Fibroblast of pulmonary artery (primary cell): ENCODE measurements at places on chromosomes 3 and 15.

GRCh38 chr3:97579365-97579764 lies 185.2 kb upstream of the ARL6 start:
- no peak for DNase-seq

DNA sequence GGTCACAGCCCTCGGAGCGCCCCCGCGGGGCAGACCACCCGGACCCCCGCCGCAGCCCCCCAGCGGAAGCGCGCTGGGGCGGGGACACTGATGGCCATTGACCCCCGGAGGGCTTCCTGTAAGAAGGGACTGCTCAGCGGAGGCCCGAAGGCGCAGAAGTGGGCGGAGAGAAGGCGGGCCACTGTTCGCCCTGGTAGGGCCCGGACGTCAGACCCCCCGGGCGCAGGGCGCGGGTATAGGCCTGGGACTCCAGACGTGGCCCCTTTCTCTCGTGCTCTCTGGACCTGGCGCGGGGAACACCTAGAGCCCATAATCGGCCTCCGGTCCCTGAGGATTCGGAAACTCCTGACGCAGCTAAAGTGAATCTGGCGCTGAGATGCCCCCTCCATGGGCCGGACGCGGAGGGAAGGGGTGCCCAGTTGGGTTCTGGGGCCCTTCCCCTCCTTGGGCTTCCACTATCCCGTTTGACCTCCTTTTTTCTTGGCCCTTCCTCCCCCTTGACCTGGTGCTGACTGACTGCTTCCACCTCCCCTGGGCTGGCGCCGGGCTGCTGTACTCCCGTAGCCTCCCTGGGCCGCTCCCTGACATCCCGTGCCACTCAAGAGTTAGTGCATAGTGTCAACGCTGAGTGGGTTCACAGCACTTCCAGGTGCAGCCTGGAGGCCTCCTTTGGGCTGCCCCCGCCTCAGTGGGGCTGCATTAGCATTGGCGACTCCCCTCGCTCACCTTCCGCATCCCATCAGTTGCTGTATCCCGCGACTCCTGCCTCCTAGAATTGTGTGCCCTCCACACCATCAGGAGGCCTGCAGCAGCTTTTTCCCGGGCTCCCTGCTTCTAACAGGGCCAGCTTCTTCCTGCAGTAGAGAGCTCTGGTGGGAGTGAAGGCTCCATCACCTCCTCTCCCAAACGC lies 694 bp downstream of the ABTB1 start:
- DNase-seq: peak; percentile 56

DNA sequence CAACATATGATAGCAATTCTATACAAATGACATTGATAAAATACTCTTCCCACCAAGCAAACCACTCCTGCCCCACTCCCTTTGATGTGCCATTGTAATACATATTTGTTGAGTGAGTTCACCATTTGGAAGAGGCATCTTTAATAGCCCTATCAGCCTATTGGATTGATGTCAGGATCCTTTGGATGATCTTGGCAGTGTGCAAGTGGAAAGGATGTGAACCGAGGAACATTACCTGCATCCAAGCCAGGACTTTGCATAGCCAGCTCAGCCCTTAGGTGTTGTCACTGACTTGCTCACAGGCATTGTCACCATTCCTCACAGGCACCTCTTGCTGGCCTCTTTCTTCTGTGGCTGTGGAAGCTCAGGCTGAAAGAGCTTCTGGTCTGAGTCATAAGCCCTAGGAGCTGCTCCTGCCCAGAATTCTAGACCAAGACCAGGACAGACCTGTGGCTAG lies 16.5 kb upstream of the TIMP4 start:
- peak; percentile 41 for DNase-seq

DNA sequence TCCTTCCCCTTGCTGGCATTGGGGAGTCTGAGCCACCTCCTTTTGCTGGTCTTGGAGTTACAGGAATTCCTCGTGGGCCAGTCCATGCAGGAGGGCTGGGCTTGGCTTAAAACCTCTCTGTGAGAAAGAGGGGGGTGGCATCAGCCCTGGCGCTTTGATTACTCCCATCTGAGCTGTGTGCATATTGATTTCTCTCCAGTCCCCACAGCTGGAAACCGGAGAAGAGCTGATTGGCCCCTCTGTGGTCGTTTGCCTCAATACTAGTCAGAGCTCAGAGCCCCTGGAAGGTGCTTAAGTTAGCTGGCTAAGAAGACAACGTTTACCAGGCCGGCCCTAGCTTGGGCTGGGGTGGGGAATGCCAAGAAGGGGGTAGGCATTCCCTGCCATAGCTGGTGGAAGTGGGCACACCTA lies 4.0 kb upstream of the RASGRF1 start:
- no peak for DNase-seq

- DNase-seq: peak; percentile 57
Observed at GRCh38 chr15:100221471-100222348, 120.1 kb downstream of the ADAMTS17 start.

DNA sequence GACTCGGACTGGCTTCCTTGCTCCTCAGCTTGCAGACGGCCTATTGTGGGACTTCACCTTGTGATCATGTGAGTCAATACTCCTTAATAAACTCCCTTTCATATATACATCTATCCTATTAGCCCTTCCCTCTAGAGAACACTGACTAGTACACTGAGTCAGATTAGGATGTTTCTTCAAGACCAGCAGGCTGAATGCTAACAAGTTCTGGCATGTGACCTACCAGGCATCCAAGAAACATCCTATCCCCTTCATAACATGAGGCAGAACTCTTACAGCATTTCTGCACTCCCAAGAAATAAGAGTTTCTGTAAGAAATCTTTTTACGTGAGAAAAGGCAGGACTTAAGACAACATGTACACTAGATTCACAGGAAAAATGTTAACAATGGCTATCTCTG lies 9.3 kb downstream of the CFAP92 start:
- no peak for DNase-seq

DNA sequence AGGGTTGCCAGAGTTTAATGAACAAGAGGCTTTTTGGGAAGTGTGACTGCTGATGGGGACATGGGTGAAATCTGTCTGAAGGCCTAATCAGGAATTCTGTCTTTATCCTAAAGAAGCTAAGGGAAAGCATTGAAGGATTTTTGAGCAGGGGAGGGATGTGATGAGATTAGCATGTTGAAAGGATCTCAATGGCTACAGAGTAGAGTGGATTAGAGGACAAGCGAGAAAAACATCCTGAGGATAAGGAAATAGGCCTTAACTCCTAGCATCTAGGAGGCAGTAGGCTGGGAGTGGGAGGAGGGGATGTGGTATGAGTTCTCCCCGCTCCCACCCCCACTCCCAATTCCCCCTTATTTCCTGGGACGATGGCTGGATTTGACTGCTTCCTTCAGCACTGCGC lies 35.1 kb upstream of the SNTN start:
- DNase-seq: no peak

DNA sequence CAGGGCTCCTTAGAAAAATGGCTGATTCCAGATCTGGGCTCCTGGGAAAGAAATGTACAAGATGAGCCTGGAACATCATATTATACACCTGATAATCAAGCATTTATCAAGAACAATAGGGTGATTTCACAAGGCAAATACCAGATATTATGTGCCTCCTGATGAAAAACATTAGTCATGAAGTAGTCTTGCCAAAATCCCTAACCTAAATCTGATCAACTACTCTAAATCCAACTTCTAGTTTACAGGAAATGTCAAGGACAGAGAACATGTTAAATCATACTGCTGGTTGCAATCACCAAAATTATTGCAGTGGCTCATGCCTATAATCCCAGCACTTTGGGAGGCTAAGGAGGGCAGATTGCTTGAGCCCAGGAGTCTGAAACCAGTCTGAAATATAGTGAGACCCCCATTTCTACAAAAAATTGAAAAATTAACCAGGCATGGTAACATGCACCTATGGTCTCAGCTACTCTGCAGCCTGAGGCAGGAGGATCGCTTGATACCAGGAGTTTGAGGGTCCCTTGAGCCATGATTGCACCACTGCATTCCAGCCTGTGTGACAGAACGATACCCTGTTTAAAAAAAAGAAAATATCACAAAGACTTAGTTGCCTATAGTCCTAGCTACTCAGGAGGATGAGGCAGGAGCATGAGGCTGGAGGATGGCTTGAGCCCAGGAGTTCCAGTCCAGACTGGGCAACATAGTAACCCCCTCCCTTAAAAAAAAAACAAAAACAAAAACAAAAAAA lies 34.9 kb upstream of the ATP13A3 start:
- DNase-seq: peak; percentile 95

DNA sequence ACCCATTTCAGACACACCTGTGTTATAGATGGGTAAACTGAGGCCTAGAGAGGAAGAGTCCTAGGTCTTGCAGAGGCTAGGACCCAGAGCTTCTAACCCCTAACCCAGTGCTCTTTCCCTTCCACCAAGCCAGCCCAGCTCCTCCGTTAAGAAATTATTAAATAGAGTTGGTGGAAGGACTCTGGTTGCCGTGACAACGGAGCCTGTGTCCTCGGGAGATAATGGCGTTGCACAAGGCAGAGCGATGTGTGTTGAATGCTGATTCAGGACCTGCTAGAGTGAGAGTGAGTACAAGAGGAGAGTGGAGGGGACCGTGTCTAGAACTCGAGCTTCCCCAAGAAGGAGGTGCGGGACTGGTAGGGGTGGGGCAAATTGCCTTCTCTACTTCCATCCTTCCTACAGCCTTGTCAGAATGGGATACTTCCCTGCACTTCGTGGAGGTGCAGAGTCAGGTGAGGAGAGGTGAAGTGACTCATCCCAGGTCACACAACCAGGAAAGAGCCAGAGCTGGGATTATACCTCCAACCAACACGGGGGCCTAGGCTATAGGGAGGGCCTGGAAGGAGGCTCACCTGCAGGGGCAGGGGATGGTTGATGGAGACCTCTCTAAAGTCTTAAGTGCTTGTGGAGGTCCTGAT lies 8.6 kb downstream of the SLC6A1 start:
- DNase-seq: peak; percentile 16

DNA sequence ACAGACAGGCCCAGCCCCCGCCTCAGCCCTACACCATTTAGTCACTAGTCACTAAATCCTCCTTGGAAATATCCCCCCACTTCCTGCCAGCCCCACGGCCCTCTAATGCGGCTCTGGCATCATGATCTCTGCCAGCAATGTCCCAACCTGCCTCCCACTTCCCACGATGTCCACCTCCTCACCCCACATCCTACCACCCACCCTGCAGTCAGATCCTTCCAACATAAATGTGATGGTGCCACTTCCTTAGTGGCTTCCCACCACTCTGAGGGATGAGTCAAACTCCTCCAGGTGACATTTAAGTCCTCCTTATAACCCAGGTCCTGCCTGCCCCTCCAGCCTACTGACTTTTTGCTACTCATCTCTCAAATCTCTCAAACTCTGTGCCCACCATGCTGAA lies 167.5 kb downstream of the SHQ1 start:
- no peak for DNase-seq

DNA sequence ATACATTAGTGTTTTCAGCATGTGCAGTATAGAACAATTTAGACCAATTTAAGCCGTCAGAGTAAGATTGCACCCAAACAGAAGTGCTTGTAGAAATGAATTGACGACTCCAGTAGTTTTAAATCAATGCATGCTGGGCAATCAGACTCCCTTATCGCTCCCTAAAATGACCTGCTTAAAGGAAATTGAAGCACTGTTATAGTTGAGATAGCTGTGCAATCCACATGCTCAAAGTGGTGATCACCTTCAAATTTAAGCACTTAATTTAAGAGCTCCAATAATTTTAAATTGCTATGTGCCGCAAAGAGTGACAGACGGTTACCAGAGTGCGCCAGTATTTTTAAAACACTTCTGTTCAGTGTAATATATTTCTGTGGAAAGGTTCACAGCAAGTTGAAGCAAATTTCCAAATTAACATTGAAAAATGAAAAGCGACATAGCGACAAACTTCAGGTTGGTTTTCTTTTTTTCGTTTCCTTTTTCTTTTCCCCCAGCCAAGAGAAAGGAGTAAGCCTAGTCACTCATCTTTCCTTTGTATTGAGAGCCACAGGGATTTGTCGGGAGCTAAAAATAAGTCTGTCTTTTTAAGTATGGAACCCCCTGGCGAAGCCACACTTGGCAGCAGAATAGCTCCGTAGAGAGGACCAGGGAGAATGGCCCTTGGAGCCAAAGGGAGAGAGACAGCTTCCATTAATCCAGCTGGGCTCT lies 436.4 kb upstream of the RBMS3 start:
- no peak for DNase-seq

- no peak for DNase-seq
Observed at GRCh38 chr3:150110097-150110496, 139.4 kb upstream of the PFN2 start.

- DNase-seq: no peak
Observed at GRCh38 chr3:135243616-135244015, 448.6 kb downstream of the EPHB1 start.

DNA sequence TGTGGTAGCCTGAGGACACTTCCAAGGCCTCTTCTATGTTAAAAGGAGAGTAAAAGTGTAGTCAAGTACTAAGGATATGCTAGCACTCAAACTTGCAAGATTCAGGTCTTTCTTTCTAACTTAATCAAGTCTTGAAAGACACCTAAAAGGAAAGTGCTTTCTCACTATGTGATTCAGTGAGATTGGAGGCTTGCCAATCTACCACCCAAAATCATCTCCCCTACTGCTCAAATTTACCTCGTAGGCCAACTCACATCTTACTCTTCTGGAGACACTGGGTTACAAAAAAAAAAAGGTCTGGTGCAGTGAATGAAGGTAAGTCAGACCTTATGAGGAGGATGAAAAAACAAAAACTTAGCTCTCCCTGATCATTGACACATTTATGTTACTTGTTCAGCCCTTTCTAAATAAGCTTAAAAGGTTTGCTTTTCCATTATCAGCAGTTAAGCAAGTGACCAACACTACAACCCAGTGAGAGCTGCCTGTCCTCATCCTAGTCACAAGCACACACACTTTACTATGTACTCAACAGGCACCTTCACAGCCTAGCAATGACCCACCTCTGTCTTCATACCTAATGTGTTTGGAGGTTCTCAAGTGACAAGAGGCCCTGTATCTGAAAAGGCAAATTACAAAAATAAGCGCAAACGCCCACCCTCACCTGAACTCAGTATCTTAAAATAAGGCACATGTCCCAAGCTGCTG lies 19.6 kb downstream of the SUMF1 start:
- no peak for DNase-seq

- DNase-seq: no peak
Observed at GRCh38 chr3:149333176-149333859, at the start of gene TM4SF18. Gene TM4SF18, minus strand, starts transcription at chr3:149333636. Its CDS starts 254 bp downstream, at chr3:149333382.

DNA sequence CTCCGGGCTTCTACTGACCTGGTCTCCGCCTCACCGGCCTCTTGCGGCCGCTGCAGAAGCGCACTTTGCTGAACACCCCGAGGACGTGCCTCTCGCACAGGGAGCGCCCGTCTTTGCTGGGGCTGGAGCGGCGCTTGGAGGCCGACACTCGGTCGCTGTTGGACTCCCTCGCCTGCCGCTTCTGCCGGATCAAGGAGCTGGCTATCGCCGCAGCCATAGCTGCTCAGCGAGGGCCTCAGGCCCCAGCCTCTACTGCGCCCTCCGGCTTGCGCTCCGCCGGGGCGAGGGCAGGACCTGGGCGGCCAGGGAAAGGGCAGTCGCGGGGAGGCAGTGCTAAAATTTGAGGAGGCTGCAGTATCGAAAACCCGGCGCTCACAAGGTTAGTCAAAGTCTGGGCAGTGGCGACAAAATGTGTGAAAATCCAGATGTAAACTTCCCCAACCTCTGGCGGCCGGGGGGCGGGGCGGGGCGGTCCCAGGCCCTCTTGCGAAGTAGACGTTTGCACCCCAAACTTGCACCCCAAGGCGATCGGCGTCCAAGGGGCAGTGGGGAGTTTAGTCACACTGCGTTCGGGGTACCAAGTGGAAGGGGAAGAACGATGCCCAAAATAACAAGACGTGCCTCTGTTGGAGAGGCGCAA lies 319.2 kb downstream of the FGF12 start:
- DNase-seq: peak; percentile 6
